Stimulated activated CD4-positive, alpha-beta T cell treated with anti-CD3 and anti-CD28 coated beads, Interleukin-1b, Interleukin-23, amount 100 ng/mL, for 1 hour (primary cell): ENCODE measurements at places on chromosomes 1 and 21.

- DNase-seq, result no peak
Measured at GRCh38 chr1:15863156-15863901, 15.8 kb downstream of the SPEN start.

DNA sequence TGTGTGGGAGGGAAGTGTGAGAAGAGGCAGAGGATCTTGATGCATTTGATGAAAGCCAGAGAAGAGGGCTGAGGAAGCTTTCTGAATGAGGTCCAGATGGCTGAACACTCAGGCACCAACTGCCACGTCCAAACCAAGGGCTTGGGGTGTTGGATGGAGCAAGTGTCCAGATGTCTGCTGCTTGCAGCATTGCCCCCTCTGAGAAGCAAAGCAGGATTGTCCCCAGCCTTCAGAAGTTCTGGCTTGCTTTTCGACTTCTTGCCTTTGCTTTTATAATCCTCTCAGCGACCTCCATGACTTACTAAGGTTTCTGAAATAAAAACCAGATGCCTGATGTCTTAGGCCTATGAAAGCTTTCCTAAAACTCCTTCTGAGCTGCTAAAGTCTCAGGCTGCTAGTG is 182.5 kb downstream of the HUNK start:
- DNase-seq, result no peak

DNA sequence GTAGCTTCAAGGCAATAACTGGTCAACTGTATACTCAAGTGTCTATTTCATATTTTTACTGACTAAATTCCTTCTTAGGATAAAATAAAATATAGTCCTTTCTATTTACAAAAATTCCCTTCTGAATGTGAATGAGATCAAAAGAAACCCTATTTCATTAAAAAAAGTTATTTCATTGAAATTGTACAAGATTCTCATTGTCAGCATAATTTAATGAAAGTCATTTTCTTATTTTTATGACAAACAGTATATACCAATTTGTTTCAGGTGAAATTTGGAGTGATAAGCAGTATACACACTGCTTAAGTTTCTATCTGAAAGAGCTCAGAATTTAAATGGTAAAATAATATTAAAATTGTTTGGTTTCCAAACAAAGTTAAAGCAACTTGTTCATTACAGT is 269.2 kb downstream of the USH2A start:
- no peak for DNase-seq

DNA sequence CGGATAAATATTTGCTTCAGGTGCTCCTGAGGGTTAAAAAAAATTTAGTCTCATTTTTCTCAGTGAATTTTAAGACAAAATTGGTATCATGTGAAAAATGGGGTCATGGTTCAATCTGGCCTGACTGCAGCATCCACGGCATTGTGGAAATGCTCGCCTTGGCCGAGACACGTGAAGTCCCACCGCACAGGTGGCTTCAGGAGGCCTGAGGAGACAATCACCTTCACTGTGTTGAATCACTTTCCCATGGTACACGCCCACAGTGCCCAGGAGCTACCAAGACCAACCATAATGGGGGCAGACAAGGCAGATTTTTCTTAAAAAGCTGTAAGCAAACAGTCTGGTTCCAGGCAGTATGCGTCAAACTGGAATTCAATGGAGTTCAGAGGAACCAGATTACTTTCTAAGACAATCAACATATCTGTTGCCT is 11.0 kb upstream of the CPLANE2 start:
- no peak for DNase-seq

GRCh38 chr1:213381572-213382084 is 330.6 kb downstream of the RPS6KC1 start:
- DNase-seq, result no peak

GRCh38 chr21:29511096-29511495 is 212.4 kb downstream of the BACH1 start:
- no peak for DNase-seq

- DNase-seq, result no peak
Measured at GRCh38 chr1:168050880-168051279, 85.8 kb downstream of the GPR161 start.

DNA sequence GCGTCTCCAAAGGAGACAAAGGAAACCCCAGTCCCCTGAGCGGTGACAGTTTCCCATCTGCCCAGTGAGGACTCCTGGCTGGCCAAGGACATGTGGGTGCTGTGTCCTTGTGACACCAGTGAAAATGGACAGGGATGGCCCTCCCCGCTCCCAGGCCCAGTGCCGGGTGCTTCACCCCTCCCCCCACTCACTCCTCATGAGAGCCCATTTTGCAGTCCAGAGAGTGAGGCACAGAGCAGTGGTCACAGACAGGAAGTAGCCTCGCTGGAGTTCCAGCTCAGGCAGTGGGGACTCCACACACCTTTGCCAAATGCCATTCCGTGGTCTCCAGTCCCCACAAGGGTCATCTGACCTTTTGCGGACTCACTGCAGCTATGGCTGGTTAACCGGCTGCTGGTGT is 642.9 kb downstream of the PTPRU start:
- no peak for DNase-seq

- no peak for DNase-seq
Measured at GRCh38 chr1:31750858-31751510, 13.2 kb downstream of the ADGRB2 start.

DNA sequence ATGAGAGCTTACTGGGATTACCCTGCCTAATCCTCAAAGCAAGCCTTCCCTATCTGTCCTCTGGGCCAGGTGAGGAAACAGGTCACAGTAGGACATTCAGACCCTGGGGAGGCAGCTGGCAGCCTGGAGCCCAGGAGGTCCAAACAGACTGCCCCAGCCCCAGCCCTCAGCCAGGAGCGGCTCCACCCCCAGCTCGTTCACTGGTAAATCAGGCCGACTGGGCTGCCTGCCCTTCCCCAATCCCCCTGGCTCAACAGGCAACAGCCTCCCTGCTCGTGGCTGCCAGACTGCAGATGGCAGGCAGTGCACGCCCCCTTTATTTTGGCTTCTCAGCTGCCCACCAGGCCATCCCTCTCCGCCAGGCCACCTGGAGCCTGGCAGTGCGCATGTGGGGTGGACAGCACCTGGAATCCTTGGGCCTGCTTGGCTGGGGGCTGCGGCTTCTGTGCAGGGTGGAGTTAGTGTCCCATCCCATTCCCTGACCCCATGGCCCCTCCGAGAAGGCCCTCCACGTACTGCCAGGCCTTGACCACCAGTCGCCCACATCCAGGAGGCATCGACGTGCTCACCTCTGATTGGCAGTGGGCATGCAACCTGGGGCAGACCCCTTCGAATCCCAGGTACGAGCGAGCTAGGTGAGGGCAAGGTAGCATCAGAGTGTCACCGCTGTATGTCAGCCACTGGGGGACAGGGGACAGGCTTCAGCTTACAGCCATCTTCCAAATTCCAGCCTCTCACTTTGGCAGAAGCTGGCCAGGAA is 11.2 kb upstream of the ZNF670 start:
- no peak for DNase-seq

GRCh38 chr1:183472488-183473216 is at the start of gene SMG7:
Gene SMG7 (plus strand): TSS chr1:183472499. CDS start chr1:183472621, 122 bp downstream.
- DNase-seq, result peak; percentile 21

- DNase-seq, result no peak
Measured at GRCh38 chr1:24109686-24110475, 2.1 kb downstream of the MYOM3 start.

GRCh38 chr1:23222742-23223141 is 5.4 kb upstream of the HTR1D start:
- no peak for DNase-seq

DNA sequence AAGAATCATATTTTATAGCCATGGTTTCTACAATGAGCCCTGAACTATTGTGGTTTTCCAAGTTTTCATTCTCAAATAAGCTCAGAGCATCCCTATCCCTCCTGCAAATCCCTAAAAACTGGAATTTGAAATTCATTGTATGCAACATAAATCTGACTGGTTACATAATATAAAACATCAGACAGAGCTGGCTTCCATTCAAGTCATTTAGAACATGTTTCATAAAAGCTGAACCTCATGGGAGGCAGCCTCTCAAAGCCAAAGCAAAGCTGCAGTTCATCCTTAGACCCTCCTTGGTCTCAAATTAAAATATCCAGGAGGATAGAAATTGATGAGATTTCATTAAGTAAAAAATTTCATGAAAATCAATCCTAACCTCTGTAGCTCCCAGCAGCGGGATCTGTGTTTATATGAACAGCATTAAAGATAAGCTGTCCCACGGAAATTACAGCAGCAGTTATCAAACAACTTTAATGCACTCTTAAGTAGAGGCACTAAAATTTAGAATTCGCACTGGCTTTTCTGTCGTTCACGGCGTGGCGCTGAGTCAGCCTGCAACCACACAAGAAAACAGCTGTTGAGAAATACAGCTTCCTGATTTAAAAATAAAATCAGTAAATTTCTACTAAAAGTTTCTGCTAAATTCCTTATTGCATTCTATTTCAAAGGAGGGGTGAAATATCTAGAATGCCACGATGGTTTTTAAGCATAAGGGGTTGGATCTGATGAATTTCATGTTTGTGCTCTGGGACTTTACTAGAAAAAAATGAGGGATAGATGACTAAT is 99.9 kb upstream of the TIAM1 start:
- no peak for DNase-seq

DNA sequence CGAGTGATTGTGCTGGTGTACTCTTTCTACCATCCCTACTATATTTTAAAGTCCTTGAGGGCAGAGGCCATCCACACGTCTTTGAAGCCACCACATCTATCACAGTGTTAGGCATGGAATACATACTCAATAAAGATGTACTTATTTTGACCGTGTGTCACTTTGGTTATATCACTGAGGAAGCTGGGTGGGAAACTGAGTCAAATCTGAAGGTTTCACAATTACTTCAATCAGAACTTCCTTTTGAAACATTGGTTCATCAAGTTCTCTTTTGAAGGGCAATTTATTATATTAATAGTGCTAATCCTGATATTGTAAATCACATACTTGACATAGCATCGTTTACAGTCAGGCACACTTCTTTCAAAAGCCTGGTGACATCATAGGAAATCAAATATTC is 53.3 kb upstream of the ATP1B1 start:
- DNase-seq, result no peak

DNA sequence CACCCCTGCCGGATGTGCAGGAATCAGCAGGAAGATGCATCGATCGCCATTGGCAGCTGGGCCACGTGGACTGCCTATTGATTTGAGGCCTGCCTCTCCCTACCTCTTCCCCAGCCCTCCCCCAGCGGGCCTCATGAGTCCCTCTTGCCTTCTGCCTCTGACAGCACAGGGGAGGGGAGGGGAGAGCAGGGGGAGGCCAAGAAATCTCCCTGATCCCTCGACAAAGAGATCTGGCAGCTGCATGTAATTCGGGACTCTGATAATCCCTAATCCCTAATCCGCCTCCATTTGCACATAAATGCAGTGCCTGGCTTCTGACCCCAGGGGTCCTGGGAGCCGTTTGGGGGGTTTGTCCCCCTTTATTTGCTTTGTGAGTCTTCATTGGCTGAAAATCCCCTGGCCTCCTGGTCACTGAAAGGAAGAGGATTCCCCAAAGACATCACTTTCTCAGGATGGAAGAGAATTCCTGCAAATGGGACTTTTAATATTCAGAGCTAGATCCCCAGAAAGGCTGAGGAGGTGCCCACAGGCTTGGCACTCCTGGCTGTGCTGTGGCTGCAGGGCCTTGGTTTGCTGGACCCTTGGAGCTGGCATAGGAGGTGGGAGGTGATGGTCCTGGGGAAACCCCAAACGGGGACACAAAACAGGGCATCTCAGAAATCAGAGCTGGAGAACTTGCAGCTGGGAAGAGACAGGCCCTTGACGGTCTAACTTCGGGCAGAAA is 239.4 kb upstream of the POU3F1 start:
- DNase-seq, result no peak

DNA sequence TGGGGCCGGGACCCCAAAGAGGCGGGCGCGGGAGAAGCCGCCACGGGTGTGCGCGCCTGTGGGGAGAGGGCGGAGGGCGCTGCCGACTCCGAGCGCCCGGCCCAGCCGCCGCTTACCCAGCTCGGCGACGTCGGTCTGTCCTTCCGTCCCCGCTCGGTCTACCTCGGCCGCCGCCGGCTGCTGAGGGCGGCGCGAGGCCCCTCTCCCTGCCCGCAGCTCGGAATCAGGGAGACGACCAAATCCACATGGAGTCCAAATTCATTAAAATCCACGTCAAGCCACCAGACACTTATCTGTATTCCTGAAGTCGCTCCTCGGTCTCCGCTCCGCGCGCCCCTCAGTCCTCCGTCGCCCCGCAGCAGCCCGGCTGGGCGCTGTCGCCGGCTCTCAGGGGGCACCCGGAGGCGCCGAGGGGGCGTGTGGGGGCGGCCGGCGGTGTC is 637 bp downstream of the PLXNA2 start:
- DNase-seq, result no peak

GRCh38 chr1:25051906-25052305 is 121.8 kb upstream of the RUNX3 start:
- DNase-seq, result no peak

DNA sequence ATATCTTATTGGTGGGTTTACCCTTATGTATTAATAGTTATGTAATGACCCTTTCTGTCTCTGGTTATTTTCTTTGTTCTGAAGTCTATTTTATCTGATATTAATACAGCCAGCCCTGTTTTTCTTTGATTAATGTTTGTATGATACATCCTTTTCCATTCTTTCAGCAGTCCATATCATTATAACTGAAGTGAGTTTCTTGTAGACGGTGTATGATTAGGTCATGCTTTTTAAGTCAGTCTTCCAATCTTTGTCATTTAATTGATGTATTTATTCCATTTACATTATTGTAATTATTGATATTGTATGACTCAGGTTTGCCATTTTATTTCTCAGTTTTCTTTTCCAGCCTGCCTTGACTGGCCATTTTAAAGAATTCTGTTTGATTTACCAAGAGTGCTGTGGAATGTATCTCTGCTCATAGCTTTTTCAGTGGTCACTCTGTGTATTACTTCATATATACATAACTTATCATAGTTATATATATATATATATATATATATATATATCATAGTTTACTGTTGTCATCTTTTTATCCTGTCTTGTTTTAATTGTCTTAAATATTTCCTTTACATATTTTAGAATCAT is 10.5 kb downstream of the RAB4A start:
- DNase-seq, result no peak

GRCh38 chr1:165759095-165759494 is 9.6 kb downstream of the TMCO1 start:
- no peak for DNase-seq

GRCh38 chr1:209205039-209205438 is 378.5 kb upstream of the CAMK1G start:
- DNase-seq, result no peak

GRCh38 chr1:175734642-175735041 is 8.8 kb downstream of the TNR start:
- no peak for DNase-seq
